EH (cell line): ENCODE measurements at places on chromosomes 13 and 19.

GRCh38 chr13:99064624-99065234, 86.9 kb upstream of the DOCK9 start:
- DNase-seq, result no peak

- DNase-seq, result peak; percentile 32
Measured at GRCh38 chr13:45195421-45195820, 5.4 kb downstream of the KCTD4 start.

DNA sequence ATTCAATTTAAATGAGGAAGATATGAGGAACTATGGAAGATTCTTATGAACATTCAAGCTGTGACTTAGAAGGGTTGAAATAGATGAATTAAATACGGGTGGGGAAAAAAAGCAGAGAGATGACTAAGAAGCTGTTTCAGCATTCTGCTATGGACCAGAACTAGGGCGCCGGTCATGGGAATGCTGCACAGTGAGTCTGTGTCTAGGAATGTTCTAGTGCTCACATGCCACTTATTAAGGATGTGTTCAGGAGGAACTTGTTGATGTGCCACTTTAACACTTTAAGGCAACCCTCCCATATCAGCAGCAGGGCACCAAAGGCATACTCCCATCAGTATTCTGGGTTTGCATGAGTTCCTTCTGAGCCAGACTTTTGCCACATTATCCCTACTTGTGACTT, 152.1 kb downstream of the POSTN start:
- DNase-seq, result peak; percentile 97

GRCh38 chr13:20024702-20025101, 66.2 kb downstream of the ZMYM2 start:
- no peak for DNase-seq

DNA sequence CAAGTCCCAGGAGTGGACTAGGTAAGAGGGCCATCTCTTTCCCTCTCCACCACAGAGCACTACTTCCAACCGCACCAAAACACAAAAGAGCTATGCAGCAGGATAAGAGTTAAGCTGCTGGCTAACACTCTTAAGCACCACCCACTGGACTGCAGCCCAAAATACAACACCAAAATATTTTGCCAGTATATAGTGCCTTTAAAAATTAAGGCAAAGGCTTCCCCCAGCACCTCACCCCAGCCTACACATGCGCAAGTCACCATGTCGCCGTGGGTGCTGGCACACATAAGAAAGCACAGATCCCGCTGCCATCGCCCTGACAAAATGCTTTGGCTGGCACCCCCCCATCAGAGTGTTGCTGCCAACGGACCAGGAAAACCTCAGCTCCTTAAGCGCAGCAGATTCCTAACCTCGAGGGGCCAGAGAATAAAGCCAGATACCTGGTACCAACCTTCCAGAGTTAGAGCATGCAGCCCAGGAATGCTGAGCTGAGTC, 608.3 kb downstream of the PCDH17 start:
- DNase-seq, result no peak

DNA sequence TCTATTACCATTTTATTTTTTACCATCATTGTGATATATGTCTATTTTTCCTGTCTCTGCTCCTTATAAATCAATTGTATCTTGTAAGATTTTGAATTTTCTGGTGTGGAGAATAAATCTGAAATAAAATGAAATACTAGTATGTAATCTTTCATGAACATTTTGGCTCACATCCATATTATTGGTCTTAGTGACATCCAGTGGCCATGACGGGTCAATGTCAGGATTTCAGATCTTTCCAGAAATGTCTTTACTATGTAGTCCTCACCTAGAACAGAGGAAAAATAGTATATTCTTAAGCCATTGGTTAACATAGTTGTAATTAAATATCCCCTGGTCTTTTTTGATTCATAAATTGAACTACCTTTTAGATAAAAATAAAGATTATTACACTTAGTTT, 109.8 kb upstream of the GPC6 start:
- no peak for DNase-seq
